ENCODE measurements at places on chromosomes 6 and 20.
A peak's percentile ranks its signal among the peaks of the same experiment; 100 is the strongest.

- no peak for DNase-seq
These were observed 2.7 kb downstream of the RIMS4 start for GRCh38 chr20:44807684-44808056.

DNA sequence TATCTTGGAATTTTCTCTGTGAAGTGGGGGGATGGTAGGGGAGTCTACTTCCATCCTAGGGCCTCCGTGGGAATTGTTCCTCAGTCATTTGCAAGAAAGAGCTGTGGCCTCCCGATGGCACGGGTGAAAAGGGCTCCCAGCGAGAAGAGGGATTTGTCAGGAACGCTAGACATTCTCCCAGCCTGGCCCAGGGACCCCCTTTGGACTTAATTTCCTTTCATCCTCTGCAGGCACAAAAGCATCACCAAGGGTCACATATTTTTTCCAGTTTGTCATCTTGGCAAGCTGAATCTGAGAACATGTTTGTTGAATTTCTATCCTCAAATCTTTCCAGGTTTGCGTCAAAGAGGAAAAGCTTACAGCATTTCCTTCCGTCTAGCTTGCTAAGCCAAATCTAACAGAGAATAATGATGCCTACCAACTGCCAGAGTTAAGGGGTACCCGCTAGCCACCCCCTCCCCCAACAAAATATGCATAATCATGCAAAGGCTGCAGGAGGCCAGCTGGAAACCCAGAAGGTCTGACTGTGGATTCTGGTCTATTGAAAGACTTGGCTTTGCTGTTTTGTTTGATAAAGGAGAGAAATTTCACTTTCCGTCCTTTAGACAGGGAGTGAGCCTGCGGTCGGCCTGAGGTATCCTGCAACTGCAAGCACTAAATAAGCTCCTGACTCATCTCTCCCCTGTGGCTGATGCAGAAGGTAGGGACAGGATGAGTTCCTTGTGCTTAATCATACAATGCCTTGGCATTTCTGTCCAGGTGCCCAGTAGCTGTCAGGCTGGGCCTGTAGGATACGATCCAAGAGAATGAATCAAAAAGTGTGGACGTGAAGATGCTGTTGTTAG, 23.1 kb downstream of the PSMG4 start:
- peak; percentile 94 for DNase-seq

GRCh38 chr20:63273635-63274380, 1.2 kb downstream of the ARFGAP1 start:
- peak; percentile 92 for DNase-seq

GRCh38 chr6:165178056-165178455, 131.3 kb downstream of the C6orf118 start:
- DNase-seq = no peak

DNA sequence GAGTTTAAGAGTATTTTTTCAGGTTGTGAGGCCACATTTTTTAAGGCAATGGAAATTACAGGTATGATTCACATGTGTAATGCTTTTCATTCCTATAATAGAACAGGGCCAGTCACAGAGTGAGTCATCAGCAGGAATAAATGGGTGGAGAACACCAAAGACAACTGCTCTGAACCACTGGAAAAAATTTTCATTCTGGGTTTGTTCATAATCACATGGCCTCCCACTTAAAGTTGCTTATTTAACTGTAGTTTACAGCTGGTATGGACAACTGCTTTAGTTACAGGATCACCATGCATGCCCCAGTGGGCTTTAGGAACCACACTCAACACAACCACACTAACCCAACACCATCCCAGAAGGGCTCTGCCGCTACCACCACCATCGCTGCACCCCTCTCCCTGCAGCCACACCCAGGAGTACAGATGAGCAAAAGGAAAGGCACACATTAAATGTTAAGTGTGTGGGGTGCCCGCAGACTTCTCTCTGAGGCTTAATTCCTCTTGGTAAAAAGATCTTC, 107.0 kb upstream of the DST start:
- DNase-seq = no peak

GRCh38 chr6:92767101-92767500, 652.3 kb downstream of the EPHA7 start:
- no peak for DNase-seq

- DNase-seq = no peak
These were observed 221.6 kb upstream of the HS3ST5 start for GRCh38 chr6:114564302-114564933.

DNA sequence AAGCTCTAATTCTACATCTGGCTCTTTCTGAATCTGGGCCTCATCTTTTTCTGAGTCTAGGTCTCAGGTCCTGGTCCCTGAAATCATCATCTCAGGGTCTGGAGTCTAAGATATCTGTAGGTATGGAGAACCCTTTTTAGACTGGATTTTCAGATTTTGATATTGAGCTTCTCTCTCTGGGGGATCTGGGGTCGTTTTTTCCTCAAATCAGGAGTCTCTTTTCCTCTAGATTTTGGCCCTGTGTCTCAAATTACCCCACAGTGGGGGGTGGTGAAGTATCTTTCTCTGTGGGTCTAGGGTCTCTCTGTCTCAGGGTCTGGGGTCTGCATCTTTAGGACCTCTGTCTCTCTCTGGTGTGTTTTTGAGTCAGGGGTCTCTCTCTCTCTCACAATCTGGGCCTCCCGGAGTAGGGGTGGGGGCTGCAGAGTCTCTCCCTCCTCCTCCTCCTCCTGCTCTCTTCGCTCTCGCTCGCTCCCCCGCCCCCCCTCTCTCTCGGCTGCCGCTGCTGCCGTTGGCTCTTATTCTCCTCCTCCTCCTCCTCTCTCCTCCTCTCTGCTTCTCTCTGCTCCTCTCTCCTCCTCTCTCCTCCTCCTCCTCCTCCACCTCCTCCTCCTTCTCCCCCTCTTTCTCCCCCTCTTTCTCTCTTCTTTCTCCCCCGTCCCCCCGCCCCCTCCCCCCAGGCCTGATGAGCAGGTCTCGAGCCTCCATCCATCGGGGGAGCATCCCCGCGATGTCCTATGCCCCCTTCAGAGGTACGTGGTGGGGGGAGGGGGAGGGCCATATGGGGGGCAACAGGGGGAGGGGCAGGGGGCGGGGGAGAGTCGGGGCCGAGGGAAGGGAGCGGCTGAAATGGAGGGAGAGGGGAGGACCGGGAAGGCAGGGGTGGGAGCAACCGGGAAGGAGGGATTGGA, at the start of gene SYNGAP1:
SYNGAP1 (plus strand) TSS at position 486 of the 911 bp plus-strand sequence; CDS start at position 686, 200 bp downstream.
- DNase-seq = no peak

- DNase-seq = no peak
These were observed 263.8 kb upstream of the FOXQ1 start for GRCh38 chr6:1047981-1048541.

GRCh38 chr6:43669050-43669921, 18.3 kb downstream of the MRPS18A start:
- DNase-seq = no peak

DNA sequence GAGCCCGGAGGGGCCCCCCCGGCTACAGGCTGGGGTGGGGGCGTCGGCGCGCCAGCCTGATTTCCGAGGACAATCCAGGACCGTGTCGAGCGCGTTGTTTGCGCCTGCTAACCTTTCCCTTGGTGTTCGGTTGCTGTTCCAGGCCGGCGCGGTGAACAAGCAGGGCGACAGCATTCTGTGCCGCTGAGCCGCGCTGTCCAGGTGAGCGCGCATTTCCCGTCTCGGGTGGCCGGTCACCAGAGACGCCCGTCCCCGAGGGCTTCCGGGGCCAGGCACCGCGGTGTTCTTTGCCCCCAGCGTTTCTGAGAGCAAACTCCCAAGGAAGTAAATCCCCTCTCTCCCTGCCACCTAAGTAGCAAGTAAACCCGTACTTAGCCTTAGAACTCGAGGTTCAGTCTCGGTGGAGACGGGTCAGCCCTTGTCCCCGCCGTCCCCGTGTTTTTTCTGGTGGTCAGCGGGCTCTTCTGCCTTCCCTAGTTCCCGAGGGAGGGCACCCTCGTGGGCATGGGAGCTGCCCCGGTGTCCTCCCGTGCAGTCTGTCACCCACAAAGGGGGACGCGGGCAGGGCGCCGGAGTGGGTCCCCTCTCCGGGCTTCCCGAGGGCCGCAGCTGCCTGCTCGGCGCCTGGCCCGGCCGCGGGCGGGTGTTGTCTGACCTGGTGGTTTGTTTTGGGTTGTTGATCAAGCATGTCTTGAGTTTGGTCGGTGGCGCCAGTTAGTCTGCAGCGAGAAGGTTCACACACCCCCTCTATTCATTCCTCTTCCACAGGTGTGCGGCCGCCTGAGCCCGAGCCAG, 1.5 kb downstream of the ID4 start:
- no peak for DNase-seq

DNA sequence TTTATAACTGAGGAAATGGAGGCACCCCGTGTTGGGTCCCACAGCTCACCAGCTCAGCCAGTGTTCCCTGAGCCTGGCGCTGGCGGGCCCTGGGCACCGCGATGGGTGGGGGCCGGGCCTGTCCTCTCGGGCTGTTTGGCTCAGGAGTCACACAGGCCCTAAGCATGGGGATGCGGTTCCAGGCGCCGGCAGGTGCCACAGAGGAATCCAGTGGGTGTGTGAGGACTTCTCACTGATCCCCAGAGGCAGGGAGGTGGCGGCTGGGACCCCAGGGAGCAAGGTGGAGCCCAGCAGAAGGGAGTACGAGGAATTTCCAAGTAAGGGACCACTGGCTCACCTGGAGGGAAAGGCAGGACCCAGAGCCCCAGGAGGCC, 57.5 kb downstream of the IRF4 start:
- no peak for DNase-seq

- no peak for DNase-seq
These were observed 45.9 kb downstream of the PLAGL1 start for GRCh38 chr6:143961886-143962878.

DNA sequence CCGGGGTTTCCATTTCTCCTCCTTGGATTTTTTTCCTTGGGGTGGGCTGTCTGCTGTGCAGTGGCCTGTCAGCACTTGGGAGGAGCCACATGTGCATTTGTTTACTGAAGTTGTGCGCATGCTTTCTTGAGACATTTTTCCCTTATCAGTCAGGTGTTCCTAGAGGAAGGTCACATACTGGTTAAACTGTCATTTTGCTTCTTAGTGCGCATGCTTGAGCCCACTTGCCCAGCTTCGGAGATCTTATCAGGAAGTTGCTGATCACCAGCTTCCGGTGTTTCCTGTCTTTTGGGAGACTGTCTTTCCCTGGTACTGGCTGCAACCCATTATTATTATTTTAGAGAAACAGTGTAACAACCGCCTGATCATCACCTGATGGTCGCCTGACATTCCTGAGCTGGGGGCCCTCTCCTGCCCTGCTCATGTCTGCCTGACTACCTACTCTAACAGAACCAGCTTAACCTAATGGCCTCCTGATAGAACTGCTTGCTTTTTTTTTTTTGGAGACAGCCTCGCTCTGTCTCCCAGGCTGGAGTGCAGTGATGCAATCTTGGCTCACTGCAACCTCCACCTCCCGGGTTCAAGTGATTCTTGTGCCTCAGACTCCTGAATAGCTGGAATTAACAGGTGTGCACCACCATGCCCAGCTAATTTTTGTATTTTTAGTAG, 378 bp upstream of the ERVFRD-1 start:
- DNase-seq = no peak

- DNase-seq = no peak
These were observed 70.2 kb downstream of the SSR1 start for GRCh38 chr6:7242835-7243178.

- no peak for DNase-seq
These were observed 5.6 kb upstream of the CEP85L start for GRCh38 chr6:118656847-118657451.

DNA sequence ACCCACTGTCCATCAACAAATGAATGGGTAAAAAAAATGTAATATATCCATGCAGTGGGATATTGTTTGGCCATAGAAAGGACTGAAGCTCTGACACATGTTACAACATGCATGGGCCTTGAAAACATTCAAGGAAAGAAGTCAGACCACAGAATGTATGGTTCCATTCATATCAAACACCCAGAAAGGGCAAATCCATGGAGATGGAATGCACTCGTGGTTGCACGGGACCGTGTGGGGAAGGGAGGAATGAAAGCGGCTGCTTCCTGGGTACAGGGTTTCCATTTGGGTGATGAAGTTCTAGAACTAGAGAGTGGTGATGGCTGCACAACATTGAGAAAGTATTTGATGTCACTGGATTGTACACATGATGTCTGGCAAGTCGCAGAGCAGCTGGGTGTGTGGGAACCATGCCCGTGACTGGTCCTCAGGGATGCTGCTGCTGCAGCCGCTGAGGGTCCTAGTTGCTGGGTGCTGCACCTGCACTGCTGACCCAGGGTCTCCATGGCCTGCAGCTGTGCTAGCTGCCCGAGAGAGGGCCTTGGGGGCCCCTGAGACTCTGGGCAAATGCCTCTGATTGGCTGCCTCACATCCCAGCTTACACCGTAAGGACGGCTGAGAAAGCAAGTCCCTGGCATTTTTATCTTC, 220.3 kb downstream of the NRN1 start:
- DNase-seq = no peak

- no peak for DNase-seq
These were observed 137.6 kb downstream of the CLIC5 start for GRCh38 chr6:45877970-45878590.

DNA sequence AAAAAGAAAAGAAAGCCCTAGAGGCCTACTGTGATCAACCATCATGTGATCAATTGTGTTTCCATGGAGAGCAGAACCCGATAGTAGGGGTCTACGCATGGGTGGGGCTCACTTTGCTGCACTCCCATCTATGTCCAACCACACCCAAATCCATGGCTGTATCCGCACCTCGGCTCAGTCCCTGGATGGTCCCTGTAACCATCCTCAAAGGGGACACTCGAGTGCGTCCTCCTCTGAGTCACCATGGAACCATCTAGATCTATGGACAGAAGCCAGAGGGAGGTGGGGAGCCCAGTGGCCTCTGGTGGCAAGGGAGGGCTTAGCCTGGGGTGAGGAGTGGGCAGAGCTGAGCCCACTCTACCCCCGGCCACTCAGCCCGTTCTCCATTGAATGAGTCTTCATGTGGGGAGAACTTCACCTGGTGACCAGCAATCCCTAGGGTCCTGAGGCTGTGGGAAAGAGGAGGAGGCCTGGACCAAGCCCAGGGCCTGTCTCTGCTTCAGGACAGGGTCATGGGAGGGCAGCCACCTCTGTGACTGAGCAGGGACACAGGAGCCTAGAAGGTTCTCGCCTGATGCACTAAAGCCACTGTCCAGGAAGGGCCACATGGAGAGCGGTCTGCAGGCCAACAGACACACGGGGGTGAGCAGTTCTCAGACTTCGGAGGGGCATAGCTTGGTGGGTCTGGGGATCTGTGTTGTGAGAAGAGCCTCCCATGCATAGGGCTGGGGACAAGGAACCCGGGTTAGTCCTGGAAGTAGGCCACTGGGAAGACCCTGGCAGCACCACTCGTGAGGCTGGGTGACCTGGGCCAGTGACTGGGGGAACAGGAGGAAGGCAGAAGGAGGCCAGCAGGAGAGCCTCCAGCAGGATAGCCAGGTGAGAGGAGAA, 19.3 kb downstream of the RAET1L start:
- no peak for DNase-seq

DNA sequence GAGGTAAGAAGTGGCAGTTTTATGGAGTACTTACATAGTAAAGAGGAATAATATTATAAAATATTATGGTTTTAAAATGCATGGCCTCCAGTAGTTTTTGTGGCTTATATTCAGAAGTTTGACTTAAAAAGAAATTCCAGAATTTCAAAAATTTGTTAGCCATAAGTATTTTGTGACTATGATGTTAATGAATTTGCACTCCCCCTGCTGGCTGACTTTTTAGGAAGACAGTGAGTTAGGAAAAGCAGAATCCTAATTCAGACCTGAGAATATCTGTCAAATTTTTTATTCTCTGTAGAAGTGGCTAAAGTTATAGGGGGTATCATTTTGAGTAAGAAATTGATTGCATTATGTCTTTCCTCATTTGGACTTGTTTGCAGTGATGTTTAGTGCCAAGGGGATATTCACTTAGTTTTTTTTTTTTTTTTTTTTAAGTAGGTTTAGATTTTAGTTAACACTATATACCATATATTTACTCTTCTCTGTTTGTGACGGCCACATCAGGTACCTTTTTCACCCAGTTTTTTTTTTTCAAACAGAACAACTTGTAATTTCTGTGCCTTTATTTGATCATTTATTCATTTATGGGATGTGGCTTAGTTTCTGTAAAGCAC, 40.8 kb downstream of the ZFAND3 start:
- no peak for DNase-seq
